ENCODE measurements at places on chromosomes 2 and 18. TPM values are rescaled to one million over a fixed set of nuclear protein-coding genes. Genes with fewer than 3 reads are reported as not detected.

IRS1 gene
- 13.9 TPM for polyA plus RNA-seq

CTLA4 gene
- not detected for polyA plus RNA-seq

RGPD5 gene
- polyA plus RNA-seq, result 11.4 TPM

HAT1 gene
- 75.0 TPM for polyA plus RNA-seq

MTCL1 gene
- polyA plus RNA-seq, result 16.2 TPM

SERPINB3 gene
- 0.09 TPM for polyA plus RNA-seq

SCN1A gene
- polyA plus RNA-seq, result 0.03 TPM

DSEL gene
- polyA plus RNA-seq, result 20.6 TPM

STARD6 gene
- 0.19 TPM for polyA plus RNA-seq

RAD51AP2 gene
- polyA plus RNA-seq, result 0.18 TPM

BCL11A gene
- polyA plus RNA-seq, result 13.6 TPM

UNC50 gene
- polyA plus RNA-seq, result 84.8 TPM

KCNG2 gene
- 0.13 TPM for polyA plus RNA-seq

- DNase-seq, result no peak
Observed at GRCh38 chr2:60290509-60290908, 262.9 kb downstream of the BCL11A start.

- DNase-seq, result no peak
Observed at GRCh38 chr2:26325851-26326250, 20.1 kb upstream of the SELENOI start.

GRCh38 chr2:18430996-18431748, 129.3 kb downstream of the RDH14 start:
- DNase-seq, result no peak

- DNase-seq, result no peak
Observed at GRCh38 chr2:30927465-30928075, 120.3 kb upstream of the CAPN13 start.

DNA sequence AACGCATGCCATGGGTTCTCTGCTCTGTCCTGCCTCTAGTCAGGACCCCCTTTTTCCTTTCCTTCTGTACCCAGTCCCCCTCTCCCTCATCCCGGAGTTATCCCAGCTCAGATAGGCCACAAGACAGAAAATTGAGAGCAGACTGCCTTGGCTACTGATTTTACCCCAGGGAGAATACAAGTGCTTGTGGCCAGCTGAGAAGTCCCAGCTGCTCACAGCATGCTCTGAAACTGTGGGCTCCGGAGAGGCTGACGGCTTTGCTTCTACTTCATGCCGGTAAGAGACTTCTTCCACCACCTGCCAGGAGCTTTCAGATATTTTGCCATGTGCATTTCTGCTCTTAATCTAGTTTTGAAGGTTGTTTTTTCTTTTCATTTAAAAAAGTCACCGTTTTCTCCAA, 20.0 kb upstream of the SIX2 start:
- DNase-seq, result no peak

DNA sequence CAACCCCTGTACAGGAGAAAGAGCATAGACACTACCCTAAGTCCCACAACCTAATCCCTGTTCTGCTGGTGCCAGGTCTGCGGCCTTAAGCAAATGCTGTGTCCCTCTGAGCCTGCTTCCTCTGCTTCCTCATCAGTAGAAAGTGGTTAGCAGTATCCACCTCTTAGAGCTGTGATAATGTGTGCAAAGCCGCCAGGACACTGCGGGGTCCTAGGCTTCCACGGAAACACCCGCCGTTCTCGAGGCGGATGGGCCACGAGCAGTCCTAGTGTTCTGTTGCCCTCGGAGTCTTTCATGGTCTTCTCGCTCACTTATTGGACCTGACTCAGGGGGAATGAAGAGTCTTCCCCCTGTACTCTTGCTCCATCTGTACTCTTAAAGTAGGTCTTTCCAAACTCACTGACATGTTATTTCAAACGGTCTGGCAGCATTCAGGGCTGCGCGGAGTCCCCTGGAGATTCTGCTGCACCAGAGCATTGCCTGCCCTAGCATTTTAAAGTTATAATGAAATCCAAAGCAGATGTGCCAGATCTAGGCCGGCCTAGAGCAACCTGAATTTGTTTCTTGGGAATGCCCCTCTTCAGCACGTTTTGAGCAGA, 107.2 kb upstream of the ZNF236 start:
- DNase-seq, result no peak

DNA sequence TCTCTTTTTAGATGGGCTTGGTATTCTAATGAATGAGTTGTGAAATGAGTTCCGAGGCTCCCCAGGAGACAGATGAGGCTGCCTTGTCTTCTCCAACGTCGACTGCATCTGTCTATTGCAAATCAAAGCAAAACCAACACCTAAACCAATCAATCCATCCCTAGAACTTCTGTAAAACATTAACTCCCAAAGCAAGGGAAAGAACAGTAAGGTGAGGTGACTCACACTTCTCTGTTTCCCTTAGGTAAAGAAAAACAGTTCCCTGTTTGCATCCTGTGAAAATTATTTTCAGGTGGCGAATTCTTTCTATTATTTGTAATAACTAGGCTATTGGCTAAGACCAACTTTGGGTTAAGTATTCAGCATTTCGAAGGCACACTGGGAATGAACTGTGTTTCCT, 249.4 kb downstream of the EPHA4 start:
- DNase-seq, result no peak

- no peak for DNase-seq
Observed at GRCh38 chr2:175734686-175735085, 267.4 kb downstream of the LNPK start.

DNA sequence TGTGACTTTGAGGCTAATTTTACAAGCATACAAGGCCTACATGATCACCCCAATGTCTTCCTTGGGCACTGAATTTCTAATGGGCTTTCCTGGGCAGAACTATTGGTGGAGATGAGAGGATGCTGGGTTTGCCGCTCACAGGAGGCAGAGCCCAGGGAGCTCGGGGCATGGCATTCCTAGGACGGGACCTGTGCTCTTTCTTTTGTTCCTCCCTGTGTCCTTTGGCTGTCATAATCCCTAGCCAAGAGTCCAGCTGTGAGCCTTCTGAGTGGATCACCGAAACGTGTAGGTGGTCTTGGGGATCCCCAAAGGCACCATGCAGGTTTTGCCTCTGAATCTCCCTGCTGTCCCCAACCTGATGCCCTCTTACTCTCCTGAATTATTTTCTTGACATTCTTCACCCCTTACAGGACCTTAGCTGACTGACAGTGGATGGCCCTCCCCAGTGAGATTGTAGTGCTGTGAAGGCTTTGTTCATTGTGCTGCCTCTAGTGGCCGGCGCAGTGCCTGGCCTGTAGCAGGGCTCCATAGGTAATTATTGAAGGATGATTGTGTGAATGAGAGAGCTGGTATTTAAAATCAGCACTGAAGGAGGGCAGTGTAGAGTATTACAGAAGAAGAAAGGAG, 221.9 kb downstream of the ZNF407 start:
- DNase-seq, result no peak

- no peak for DNase-seq
Observed at GRCh38 chr2:224472137-224472536, 70.2 kb upstream of the FAM124B start.

- DNase-seq, result no peak
Observed at GRCh38 chr2:50820176-50820575, 211.8 kb downstream of the NRXN1 start.

DNA sequence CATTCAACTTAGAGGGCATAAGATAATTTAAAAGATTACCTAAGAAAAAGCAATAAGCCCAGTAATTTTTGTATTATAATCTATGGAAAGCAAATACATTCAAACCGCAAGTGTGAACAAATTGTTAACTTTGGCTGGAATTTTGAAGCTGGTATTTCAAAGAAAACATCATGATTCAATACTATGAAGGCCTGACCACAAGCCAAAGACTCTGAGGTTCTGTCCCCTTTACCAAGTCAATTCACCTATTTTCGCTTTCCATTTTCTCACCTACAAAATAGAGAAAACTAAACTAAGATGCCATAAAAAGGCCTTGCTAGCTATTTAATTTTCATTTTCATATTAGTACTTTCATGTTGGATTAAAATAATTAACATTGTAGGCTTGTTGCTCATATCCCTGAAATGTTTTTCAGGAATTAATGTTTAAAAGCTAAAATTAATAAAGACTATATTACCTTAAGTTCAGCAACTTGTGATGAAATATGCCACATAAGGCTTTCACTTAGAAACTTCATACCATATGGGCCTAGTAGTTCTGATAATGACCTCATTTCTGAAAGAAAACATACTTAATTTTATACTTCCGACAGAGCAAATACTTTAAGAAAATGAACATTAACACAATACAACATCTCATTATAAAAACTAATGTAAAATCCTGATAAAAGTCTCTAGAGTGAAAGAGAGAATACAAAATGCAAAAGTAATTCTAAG, 85.7 kb upstream of the FRZB start:
- no peak for DNase-seq

- no peak for DNase-seq
Observed at GRCh38 chr2:106168657-106169056, 25.4 kb downstream of the UXS1 start.

DNA sequence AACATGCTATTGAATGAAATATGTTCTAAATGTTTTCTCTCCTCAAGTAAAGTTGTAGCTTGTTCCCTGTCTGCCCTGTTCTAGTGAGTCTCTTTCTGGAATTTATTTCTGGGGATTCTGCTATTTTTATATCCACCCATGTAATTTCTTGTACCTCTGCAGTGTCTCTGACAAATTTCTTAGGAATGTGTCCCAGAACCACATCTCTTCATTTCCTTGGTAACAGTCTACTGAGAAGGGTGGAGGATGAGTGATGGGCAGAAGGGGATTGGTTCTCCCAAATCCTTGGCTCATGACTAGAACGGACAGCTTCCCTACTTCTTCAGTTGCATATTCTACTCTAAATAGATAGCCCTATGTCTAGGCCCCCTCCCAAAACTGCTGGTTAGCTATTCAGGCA, 490.6 kb upstream of the LINC00305 start:
- DNase-seq, result no peak

DNA sequence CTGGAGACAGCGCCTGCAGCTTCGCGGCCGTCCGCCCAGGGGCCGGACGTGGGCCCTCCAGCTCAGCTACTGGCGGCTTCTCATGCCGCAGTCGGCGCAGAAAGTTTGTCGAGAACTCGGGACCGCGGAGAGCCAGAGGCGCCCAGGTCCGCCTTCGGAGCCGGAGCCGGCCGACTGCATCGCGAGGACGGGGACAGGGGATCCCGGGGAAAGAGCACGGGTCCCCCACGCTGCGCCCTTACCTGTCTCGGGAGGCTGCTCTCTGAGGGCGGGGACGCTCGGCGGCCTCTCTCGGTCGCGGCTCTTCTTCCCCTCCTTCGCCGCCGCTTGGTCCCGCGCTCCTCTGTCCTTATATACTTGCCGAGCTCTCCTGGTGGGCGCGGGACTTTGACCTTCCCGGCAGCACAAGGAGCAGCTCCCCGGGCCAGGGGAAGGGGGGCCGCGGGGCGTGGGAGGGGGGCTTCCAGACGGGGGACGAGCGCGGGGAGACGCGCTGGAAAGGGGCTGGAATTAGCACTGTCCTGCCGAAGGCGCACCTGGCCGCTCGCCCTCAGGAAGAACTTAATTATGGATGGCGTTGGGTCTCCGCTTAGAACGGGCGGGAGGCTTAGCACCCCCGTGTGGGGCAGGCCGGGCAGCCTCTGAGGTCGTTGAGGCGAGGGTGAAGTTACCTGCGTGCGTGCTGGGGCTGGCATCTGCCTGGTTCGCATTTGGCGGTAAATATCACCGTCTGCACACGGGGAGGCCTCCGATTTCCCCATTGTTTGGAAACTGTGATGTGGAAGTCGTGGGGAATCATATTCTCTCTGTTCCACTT, at the start of gene POMC:
TSS of gene POMC (minus strand) at position 325 of the 817 bp plus-strand sequence. CDS start 3,808 bp downstream, outside the sequence.
- no peak for DNase-seq

GRCh38 chr2:15677141-15677843, 85.6 kb downstream of the DDX1 start:
- no peak for DNase-seq

- DNase-seq, result no peak
Observed at GRCh38 chr18:48943333-48943732, 7.4 kb downstream of the SMAD7 start.

- no peak for DNase-seq
Observed at GRCh38 chr2:144770616-144771230, 250.8 kb upstream of the ZEB2 start.

DNA sequence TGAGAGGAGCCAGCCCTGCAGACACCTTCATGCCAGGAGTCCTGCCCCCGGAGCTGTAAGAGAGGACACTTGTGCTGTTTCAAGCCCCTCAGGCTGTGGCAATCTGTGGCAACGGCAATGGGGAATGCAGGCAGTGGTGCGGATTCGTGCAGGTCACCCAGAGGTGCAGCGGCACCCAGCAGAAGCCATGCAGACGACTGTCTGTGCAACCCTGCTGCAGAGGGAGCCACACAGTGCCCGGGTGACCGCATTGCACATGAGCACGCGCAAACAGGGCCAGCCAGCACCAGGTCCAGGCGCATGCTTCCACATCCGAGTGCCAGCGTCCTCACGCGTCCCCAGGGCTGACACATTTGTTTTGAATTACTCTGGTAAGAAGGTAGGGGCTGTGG, 84.8 kb upstream of the GPC1 start:
- no peak for DNase-seq

GRCh38 chr2:54969940-54970338, 80.3 kb downstream of the RTN4 start:
- DNase-seq, result no peak

- no peak for DNase-seq
Observed at GRCh38 chr18:36326771-36327170, 29.3 kb downstream of the FHOD3 start.

DNA sequence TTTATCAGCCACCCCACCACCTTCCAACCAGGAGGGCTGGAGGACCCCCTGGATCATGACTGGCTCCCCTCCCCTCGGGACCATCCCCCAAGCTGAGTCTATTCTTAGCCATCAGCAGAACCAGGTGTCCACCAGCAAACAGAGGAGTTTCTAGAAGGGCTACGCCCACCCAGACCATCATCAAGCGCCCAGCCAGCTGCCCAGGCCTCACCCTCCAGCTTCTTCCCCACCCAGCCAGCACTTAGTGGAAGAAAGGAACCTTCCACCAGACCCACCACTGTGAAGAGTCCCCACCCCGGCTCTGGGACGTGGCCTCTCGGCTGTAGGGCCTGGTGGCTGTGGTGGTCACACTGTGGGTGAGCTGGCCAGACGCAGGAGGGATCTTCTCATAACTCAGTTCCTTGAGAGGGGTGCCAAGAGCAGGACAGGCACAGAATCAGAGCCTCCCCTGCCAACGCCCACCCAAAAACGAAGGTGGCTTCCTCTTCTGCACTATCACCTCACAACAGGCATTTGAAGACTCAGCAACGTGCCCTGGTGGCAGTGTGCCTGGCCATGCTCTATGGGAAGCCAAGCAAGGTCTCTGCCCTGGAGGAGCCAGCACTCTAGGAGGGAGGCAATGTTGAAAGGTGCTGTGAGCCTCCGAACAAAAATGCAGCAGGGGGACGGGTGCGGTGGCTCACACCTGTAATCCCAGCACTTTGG, 19.0 kb downstream of the BIN1 start:
- no peak for DNase-seq

GRCh38 chr18:49628881-49629795, 67.3 kb downstream of the LIPG start:
- DNase-seq, result no peak

GRCh38 chr2:217753460-217754200, 249.2 kb downstream of the TNS1 start:
- no peak for DNase-seq

DNA sequence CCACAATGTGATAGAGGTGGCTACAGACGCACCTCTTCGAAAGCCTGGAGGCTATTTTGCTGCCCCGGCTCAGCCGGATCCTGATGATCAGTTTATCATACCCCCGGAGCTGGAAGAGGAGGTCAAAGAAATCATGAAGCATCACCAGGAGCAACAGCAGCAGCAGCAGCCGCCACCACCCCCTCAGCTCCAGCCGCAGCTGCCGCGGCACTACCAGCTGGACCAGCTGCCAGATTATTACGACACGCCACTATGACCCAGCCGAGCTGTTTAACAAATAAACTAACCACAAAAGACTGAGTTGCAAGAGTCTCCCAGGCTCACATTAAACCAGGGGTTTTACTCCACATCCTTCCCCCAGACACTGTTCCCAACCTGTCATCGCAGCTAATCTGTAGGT, 263.8 kb downstream of the PHLPP1 start:
- no peak for DNase-seq

Measured in right renal pelvis (tissue), 4 donors.